ACHN (cell line): ENCODE measurements at places on chromosomes 5 and 9.

DNA sequence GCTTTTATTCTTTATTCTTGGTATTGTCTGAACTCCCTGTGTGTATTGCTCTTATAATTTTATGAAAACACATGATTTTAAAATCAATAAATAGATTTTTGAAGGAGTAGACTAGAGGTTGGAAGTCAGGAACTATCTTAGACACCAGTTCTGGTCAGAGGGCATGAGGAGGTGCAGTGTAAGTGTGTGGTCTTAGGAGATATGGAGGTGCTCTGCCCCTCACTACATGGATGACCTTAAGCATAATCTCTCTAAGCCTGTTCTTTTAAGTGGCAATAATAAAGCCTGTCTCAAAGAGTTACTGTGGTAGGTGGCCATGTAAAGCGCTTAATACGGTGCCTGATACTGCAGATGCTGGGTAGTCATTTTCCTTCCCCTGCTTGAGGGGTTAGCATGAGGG, 34.0 kb downstream of the RPS23 start:
- no peak for DNase-seq

- no peak for DNase-seq
These were observed 324.1 kb upstream of the TNC start for GRCh38 chr9:115442054-115442453.

GRCh38 chr5:60993425-60993824, 48.4 kb downstream of the NDUFAF2 start:
- peak; percentile 5 for DNase-seq

DNA sequence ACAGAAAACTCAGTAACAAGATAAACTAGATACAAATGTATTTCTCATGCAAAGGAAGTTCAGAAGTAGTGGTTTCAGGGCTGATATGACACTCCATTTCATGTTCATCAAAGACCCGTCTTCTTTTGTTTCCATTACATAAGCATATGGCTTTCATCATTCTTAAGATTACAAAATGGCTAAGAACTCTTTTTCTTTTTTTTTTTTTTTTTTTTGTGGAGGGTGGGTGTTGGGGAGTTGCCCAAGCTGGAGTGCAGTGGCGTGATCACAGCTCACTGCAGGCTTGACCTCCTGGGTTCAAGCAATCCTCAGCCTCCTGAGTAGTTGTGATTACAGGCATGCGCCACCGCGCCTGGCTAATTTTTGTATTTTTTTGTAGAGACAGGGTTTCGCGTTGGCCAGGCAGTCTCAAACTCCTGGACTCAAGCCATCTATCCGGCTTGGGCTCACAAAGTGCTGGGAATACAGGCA, 22.0 kb upstream of the PTBP3 start:
- DNase-seq, result no peak

DNA sequence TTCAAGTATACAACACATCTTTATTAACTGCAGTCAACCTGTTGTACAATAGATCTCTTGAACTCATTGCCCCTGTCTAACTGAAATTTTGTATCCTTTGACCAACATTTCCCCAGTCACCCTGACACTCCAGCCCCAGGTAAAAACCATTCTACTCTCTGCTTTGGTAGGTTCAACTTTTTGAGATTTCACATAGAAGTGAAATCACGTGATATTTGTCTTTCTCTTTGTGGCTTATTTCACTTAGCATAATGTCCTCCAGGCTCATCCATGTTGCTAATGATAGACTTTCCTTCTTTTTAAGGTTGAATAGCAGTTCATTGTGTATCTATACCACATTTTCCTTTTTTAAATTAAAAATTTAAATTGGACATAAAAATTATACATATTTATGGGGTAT, 126.5 kb upstream of the MAN2A1 start:
- DNase-seq, result no peak

- DNase-seq, result no peak
These were observed 314.7 kb downstream of the TLE1 start for GRCh38 chr9:81374459-81375186.

DNA sequence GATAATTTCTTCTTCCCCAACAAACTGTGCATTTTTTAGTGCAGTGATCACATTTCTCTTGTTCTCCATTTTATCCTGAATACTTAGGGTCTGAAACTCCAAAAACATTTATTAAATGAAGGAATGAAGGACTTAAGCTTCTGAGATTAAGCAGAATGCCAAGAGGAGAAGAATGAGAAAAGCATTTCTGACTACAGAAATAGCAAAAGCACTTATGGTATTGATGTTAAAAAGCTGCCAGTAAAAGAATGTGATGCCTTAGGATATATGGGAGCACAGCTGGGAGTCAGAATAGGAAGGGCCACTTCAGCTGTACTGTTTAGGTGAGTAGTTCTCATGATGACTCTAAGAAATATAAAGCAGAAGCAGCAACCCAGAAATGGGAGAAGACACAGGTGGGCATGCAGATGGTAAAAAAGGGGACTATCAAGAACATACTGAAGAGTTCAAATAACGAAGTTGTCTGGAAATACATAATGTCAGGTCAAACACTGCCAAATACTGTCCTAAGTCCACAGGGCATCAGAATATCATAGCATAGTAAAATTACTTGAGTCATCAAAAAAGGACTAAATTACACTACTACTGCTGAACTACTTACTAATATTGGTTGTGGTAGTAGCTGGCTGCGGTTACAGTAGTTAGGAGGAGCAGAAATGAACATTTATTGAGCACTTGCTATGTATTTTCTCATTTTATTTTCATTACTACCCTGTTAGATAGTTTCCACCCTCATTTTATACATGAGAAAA, 132.7 kb downstream of the MAPKAP1 start:
- DNase-seq, result no peak

DNA sequence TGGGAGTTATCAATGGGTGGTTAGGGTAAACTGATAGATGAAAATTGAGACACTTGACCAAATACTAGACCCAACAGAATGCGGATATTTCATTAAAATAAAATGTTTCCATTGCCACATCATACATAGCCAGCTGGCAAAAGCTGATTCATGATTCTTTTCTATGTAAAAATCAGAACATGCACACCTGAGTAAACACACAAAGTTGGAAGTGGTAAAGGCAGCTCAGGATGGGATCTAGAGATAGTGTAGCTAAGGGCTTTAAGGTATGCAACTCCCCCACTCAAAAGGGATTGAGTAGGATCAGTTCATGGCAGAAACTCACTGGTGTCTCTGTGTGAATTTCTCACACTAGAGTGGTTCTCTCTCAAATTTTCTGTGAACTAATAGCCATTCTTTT, 541.1 kb upstream of the GRAMD2B start:
- no peak for DNase-seq

DNA sequence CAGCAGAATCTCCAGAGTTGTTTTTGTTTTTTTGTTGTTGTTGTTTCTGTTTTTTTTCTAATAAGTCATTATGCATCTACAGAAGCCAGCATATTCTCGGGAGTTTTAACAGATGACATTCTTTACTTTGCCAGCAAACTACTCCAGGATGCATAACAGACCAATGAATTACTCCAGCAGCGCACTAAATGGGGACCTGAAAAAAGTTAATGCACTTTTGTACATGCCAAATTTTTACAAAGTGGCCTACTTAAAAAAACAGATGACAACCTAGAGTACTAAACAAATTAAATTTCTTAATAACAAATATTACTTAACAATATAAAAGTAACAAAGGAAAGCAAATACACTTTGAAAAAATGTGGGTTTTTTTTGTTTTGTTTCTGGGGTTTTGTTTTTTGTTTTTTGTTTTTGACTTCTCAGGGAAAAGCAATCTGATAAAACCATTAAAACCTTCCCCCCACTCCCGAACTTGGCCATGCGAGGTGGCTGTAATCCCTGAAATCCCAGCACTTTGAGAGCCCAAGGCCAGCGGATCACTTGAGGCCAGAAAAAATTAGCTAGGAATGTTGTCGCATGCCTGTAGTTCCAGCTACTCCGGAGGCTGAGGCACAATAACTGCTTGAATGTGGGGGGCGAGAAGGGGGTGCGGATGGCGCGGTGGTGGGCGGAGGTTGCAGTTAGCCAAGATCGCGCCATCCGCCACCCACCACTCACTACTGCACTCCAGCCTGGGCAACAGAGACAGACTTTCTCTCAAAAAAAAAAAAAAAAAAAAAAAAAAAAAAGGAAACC, 352.4 kb downstream of the CETN3 start:
- no peak for DNase-seq

- no peak for DNase-seq
These were observed 167.9 kb upstream of the CD180 start for GRCh38 chr5:67364381-67364970.

DNA sequence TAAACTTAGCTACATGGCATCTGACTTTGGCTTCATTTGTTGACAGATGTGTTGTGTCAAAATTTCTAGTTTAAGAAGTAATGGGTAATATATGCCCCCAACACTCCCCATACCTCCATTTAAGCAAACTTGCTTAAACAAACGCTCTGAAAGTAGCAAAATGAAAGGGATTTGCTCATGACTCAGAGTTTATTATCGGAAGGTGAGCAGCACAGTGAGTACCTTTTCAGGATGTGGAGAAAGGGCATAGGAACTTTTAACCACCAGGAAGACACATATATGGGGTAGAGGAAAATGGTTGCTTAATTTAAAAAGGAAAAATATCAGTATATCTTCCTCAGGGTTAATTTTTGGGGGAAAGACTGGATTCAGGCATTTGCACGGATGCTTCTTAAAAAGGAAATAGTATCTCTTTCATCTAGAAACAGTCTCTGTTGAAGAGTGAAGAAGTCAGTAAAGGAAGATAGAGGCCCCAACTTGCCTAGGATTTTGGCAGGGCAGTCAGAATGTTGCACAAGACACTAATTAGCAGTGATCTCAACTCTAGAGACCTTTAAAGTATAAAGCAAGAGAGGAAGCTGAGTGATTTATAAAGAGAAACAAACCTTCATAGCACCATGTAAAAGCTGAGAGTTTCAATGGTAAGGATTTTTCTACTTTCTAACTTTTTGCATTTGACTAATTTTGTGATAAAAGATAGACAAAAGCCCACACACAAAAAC, 155.1 kb downstream of the TRIO start:
- DNase-seq, result no peak

- DNase-seq, result no peak
These were observed 175.6 kb upstream of the CCNH start for GRCh38 chr5:87588316-87588715.

DNA sequence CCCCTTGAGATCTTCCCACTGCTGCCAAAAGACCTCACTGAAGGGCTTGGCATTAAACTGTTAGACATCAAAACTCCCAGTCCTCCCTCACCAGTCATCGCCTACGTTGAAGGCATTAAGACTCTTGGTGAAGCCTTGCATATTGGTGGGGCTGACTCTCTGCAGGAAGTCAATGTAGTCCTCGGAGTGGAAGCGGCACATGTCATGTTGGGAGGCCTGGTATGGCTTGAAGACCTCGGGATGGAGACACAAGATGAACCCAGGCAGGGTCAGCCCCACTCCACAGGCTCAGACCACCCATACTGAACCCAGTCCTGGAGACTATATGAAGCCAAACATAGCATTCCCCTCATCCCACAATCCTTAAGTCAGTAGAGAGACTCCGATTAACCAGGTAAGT, 1.9 kb downstream of the HDAC3 start:
- no peak for DNase-seq

GRCh38 chr9:131977109-131977838, 102.4 kb downstream of the MED27 start:
- DNase-seq, result no peak

DNA sequence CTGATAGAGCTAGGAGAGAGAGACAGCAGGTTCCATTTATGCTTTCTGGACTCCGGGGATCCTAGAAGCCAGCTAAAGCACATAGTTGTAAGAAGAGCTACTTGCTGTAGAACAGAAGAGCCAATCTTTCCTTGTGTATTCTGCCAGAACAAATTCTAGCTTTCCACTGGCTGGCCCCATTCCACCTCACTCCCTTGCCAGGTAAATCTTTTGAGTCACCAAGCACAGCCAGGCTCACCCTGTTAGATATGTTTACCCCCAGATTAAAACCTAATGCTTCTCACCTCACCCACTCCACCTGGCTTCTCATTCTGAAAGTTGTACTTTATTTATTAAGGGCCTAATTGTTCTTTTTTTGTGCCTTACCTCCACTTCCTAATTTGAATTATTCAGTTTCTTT, 48.9 kb upstream of the CHD1 start:
- DNase-seq, result no peak

DNA sequence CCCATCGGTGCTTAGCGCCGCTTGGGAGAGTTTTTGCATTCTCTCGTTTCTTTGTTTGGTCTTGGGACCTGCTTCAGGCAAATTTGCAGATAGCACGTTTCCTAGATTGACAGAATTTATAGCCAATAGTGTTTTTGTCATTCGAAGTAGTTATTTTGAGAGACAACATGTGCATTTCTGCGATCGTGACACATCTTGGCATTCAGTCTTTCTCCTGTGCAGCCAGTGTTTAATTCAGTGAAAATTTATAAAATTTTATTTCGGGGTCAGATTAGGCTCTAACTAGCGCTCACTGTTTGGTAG, 830 bp downstream of the PRRC1 start:
- DNase-seq, result no peak

DNA sequence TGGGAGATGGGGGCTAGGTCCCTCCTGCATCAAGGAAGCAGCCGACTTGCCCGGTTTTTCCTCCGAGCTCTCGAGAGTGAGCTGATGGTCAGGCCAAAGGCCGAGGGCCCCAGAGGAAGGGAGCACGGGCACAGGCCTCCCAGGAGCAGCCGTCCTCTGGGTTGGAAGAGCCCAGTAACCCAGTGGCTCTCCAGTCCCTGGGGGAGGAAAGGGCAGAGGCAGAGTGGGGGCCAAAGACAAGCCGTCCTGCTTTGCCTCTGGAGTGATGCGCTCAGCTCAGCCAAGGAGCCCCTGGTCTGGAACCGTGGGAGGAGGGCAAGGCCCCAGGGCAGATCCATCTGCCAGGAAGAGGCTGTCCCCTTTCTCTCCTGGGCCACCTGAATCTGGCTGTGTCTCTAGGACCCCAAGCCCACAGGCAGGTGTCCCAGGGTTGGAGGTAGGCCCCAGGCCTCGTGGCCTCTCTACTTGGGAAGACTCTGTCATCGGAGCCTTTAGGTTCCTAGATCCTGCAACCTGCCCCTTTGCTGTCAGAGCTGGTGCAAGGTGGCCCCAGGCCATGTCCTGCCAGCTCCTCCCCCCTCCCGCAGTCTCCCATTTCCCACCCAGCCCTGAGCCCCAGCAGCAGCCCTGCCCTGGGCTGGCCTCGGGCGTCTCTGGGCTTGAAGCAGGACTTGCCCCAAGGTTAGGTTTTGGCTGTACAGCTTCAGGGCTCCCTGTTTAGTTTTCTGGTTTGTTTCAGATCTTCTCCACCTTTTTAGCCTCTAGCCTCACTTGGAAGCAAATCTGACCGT, 224.1 kb downstream of the CACNA1B start:
- no peak for DNase-seq

GRCh38 chr9:72440378-72440777, 75.4 kb upstream of the ZFAND5 start:
- DNase-seq, result no peak

DNA sequence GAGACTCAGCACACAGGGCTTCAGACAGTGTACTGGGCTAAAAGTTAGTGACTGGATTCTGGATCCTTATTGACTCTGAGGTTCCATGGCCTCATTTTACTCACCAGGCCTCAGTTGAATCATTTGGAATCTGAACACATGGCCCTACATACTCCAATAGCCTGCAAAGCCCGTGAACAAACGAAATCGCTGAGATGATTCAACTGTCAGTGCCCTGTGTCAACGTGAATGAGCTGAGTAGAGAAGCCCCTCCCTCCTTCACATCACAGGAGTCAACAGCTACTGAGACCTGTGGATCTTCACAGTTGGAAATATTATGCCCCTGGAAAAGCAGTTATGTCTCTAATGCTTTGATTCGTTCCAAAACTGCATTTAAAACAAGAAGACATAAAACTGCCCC, 429.3 kb downstream of the GADD45G start:
- DNase-seq, result no peak

- peak; percentile 45 for DNase-seq
These were observed 194 bp upstream of the RXFP3 start for GRCh38 chr5:33936004-33936380.

GRCh38 chr5:178204935-178205748, 809 bp downstream of the HNRNPAB start:
- peak; percentile 75 for DNase-seq
